Fibroblast of mammary gland (primary cell): ENCODE measurements at places on chromosomes 5 and 9.

DNA sequence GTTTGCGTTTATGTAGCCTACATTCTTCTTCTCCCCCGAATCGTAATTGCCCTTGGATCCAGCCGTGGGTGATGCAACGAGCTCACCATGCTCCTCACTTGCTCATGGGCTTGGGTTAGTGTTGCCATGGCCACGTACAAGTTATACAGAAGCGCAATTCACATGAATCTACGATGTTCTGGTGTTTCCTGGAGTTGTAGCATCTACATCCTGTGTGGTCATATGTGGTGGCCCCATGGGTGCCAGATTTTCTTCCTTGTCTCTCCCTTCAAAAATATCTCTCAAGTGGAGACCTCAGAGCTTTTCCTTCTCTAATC lies 115.3 kb downstream of the TLE4 start:
- DNase-seq = peak; percentile 23

DNA sequence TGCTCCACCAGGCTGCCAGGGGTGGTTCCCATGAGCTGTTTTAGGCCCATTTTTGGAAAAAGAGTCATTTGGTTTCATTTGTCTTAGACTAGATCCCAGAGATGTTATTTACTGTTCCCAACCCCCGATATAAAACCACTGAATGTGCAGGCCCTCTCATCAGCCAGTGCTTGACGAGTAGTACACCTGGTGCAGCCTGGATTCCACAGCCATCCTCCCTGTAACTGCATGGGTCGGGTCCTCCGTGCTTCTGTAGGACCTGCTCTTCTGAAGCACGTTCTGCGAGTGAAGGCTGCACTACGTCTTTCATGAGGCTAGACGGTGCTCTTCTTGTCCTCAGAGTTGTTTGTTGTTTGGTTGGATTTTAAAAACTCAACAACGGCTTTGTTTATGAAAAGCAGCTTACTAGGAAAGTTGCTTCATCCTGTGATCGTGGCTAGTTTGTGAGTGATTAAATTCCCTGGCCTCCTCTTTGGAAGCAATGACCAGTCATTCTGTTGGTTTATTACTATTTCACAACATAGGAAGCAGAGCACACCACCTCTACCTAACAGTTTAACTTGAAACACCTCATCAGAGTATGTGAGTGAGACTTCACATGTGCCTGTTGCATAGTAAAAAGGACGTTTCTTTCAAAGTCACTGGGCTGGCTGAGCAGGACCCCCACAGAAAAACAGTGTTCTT lies 135.2 kb downstream of the AOPEP start:
- peak; percentile 83 for DNase-seq

DNA sequence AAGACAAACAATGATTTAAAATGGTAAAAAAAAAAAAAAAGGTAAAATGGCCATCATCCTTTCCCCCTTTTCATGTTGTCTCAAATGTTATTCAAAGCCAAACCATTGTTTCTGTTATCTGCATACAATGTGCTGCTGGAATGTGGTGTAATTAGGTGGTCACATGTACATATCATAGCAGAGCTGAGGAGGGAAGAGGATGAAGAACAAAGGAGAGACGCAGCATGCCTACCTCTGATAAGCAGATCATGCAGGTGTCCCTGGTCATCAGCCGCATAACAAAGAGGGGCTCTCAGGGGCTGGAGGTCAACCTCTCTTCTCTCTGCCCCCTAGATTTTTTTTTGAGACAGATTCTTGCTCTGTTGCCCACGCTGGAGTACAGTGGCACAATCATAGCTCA lies 141.0 kb downstream of the CARTPT start:
- no peak for DNase-seq

DNA sequence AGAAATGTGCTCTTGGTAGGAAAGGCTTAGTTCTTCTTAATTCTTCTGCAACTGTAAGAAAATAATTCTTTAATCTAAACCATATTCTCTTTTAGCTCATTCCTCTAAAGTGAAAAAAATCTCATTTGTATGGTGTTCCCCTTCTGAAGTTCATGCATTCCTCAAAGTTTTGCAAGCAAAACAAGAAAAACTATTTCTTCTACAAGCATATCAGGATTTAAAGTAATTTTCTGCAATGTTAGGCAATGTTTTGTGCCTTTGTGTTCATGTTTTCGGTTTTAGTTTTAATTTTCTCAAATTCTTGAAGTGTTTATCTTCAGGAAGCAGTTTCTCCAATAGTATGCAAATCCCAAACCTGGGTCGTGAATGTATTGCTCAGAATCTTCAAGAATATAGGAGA lies 12.7 kb upstream of the GPR21 start:
- no peak for DNase-seq

DNA sequence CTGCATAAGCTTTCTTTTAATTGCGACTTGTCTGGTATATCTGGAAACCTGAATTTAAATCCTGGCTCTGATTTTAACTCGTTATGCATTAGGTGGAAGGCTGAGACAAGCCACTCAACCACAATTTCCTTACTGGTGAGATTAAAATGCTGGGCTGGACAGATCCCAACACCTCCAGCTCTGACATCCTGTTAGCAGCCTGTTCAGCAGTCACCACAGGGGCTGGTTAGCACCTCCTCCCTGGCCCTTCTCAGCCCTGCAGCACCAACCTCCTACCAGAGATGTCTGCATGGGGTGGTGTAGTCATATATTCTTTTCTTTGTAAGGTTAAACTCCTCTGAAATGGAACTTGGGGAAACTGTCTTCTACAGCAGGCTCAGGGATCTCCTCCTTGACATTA lies 156.5 kb upstream of the NFIL3 start:
- peak; percentile 30 for DNase-seq

GRCh38 chr9:130114741-130115140 lies 57.5 kb upstream of the NCS1 start:
- no peak for DNase-seq

DNA sequence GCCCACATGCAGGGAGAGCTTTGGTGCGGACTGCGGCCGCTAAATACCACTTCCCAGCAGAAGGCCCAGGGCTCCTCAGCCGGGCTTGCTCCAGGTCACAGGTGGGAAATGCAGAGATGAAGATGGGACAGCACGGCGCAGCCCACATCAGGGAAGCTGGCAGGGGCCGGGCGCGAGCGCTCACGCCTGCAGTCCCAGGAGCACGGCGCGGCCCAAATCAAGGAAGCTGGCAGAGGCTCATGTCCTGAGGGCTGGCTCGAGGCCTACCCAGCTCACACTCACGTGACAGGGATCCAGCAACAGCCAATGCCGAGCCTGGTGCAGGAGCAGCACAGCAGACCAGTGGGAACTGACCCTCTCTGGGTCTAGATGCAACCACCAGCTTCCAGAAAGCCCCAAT lies 16.3 kb downstream of the LPCAT1 start:
- DNase-seq = no peak

DNA sequence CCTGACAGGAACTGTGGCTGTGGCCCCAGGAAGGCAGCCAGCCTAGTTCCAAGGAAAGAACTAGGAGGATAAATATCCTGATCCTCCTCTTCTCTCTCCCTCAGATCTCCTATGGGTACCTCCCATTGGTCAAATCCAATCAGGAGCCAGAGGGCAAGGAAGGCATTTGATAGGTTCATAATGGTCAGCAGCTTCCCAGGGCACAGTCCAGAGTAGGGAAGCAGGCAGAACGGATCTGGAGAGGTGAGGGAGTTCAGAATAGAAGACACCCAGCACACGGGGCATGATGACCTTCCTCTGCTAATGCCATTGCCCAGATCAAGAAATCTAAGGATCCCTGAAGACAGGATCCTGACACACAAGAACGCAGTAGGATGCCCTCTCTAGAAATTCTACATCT lies 8.6 kb downstream of the ABLIM3 start:
- peak; percentile 17 for DNase-seq

GRCh38 chr5:146426853-146427618 lies 20.1 kb upstream of the TCERG1 start:
- peak; percentile 54 for DNase-seq

- no peak for DNase-seq
Observed at GRCh38 chr5:15844253-15844652, 335.3 kb downstream of the MARCHF11 start.

DNA sequence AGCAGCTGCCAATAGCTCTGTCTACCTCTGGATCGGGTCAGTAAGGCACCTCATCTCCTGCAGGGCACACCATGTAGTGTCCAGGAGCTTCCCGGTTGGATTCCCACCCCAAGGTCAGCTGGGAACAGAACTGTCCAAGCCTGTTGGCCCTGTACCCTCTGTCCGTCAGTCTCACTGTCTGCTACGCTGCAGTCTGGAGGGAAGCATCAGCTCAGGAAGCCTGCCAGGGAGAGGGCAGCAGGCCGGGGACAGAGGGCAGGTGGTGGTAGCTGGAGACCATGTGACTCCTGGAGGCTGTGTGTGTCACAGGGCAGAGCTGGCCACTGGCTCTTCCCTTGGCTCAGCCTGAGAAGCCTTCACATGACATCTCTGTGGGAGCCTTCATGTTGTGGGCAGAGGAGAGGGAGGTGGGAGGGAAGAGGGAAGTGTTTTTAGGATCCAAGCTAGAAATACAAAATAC lies 134.5 kb downstream of the SEC61B start:
- DNase-seq = peak; percentile 64

GRCh38 chr9:125133403-125134329 lies 9.7 kb downstream of the SCAI start:
- DNase-seq = no peak

DNA sequence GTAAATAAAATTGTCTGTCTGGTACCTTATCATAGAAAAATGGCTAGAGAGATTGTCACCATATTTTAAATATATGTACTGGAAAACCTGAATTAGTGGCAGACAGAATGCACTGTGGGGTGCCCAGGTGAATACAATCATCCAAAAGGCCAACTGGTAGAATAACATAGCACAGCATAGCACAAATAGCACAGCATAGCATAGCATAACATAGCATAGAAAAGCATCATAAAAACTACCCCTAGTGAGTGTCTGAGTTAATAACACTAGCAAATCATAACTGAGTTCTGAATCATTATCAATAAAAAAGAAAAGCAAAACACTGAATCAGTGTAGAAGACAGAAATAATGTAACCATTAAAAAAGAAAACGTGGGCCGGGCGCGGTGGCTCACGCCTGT lies 102.3 kb downstream of the KIAA0825 start:
- no peak for DNase-seq

- peak; percentile 54 for DNase-seq
Observed at GRCh38 chr5:32096891-32097595, 77.1 kb downstream of the GOLPH3 start.
